ENCODE measurements at places on chromosomes 4 and X.

DNA sequence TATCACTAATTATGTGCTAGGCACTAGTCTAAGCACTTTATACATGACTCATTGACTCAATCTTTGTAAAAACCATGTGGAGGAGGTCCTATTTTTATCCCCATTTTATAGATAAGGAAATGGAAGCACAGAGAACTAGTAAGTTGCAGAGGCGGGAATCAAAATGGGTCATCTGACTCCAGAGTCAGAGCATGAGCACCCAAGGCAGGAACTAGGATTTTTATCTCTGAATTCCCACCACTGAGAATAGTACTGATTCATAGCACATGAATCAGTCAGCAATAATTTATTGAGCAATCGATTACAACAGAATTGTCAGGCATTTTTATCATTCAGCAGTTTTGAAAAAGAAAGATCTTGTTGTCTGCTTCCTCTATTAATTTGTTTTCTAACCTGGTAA is 19.3 kb downstream of the SCARB2 start:
- DNase-seq: no peak

- no peak for DNase-seq
Observed at GRCh38 chrX:137988470-137988869, 422.5 kb downstream of the ZIC3 start.

- no peak for DNase-seq
Observed at GRCh38 chr4:108900018-108900580, 137.2 kb upstream of the ETNPPL start.

GRCh38 chr4:38489924-38490639 is 173.9 kb upstream of the KLF3 start:
- no peak for DNase-seq

DNA sequence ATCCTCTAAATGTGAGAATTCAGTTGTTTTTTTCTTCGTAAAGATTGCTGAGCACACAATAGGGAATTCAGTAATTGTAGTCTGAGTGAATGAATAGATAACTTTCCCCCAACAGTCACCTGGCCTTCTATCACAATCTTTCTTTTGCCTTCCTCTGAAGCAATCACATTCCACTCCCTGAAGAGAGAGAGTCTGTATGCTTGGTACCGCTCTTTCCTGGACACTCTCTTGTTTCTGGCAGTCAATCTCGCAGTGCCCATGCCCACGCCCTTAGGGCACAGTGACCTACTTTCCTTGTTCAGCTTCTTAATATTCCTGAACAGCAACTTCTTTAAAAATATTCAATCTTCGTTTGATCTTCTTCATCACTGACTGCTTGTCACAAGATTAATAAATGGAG is 255.9 kb downstream of the ADAMTS3 start:
- DNase-seq: no peak

DNA sequence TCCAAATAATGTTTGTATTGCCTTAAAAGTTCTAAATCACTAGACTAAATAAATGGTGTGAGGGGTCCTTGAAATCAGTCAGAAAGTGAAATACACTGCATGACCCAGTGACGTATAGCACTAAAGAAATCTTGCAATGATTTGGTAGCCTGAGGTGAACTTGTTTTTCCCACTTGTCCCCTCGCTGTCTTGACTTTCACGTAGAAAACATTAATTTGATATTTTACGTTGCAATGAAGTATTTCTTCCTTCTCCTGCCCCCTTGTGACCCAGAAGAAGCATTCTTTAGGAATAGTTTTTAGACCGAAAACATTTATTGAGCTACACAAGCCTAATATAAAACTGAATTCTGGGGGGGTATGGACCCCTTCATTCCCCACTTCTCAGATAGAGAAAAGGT is 3.7 kb downstream of the KLB start:
- DNase-seq: no peak

- no peak for DNase-seq
Observed at GRCh38 chr4:28167411-28167810, 1306.8 kb downstream of the STIM2 start.
